Neural progenitor cell (in vitro differentiated cells): ENCODE measurements at places on chromosomes 4 and X.

- no peak overlapping the region for H3K27ac ChIP-seq
- no peaks in the 10 kb centered on the region for H3K27me3 ChIP-seq
- H3K4me1 ChIP-seq = no peaks in the 10 kb centered on the region
- DNase-seq = no peak
Observed at GRCh38 chr4:155875878-155876277, 9.8 kb upstream of the ASIC5 start.

DNA sequence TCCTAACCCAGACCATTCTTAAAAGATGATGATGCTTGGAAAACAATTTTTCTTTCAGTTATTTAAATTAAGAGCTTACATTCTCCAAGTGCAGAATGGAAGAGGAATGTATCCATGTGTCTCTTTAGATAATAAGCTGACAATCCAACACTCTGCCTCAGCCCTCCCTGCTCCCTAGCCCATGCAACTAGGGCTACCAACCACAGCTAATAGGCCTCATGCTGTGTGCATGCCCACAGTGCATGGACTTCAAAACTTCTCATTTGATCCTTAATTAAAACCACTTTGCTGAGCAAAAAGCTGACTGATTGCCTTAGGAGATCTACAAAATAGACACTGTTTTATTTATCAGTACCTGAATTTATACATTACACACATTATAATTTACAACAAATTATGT is 473.9 kb downstream of the GALNTL6 start:
- H3K4me1 ChIP-seq = peaks cover 10% of the 10 kb centered on the region
- H3K27ac ChIP-seq = no peak overlapping the region
- DNase-seq = peak; percentile 63
- no peaks in the 10 kb centered on the region for H3K36me3 ChIP-seq

DNA sequence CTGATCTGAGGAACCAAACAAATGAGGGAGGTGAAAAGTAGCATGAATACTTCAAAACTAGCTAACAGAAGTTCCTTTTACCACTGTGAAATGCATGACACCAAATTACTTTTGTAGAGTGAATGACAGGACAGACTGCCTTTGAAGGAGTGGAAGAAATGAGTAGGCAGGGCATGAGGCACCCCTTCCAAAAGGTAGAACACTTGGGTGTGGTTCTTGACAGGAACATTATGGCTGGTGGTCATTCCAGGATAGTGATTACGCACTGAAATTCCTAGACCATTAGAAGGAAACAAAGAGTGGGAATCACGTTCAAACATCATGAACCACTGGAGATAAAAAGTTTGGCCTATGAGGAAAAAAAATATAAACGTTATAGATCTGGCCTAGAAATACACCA is 4.9 kb downstream of the HUWE1 start:
- no peak for DNase-seq
- H3K4me1 ChIP-seq = no peaks in the 10 kb centered on the region
- no peaks in the 10 kb centered on the region for H3K27me3 ChIP-seq
- peak overlapping the region; percentile 57 for H3K4me3 ChIP-seq

DNA sequence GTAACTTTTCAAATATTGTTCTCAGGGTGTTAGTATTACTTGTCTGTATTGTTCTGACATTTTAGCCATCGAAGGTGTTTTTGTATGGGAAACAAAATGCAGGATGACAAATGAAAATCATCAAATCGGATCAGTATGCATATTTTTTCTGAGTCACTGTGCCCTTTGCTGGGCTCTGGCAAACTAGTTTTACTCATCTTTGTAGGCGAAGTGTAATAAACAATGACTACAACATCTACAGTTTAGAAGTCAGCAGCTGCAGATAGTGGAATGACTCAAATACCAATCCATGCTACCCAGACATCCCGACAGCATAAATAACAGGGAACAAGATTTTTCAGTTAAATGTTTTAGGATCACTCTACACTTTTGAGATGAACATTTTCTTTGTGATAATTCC is 557.3 kb upstream of the TENM3 start:
- H3K36me3 ChIP-seq = no peaks in the 10 kb centered on the region
- H3K27me3 ChIP-seq = no peaks in the 10 kb centered on the region
- no peak overlapping the region for H3K27ac ChIP-seq
- no peak for DNase-seq
- H3K4me1 ChIP-seq = peaks cover 9% of the 10 kb centered on the region

DNA sequence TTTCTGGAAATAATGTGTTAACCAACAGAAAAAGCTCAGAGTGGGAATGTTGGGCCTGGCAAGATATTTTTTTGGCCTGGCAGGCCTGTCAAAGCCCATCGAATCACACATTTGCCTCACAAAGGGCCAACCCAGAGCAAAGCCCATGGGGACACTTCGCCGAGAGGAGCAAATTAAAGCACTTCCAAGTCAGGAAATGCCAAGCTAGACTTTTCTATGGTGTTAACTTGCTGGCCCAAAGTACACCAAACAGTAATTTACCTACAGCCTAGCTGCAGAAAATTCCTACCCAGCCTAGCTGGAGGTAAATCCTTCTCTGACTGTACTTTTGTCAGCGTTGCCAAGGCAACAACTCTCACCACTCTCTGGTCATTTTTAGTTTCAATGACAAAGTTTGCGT is 288.6 kb upstream of the LDB2 start:
- H3K36me3 ChIP-seq = no peaks in the 10 kb centered on the region
- H3K4me1 ChIP-seq = peaks cover 23% of the 10 kb centered on the region
- no peak overlapping the region for H3K27ac ChIP-seq
- no peaks in the 10 kb centered on the region for H3K27me3 ChIP-seq
- no peak overlapping the region for H3K4me3 ChIP-seq

- no peak overlapping the region for H3K4me3 ChIP-seq
- DNase-seq = no peak
- no peaks in the 10 kb centered on the region for H3K36me3 ChIP-seq
- peaks cover 5% of the 10 kb centered on the region for H3K4me1 ChIP-seq
- H3K27ac ChIP-seq = no peak overlapping the region
- H3K27me3 ChIP-seq = peaks cover 16% of the 10 kb centered on the region
Observed at GRCh38 chr4:114593526-114593925, 5.1 kb upstream of the UGT8 start.

DNA sequence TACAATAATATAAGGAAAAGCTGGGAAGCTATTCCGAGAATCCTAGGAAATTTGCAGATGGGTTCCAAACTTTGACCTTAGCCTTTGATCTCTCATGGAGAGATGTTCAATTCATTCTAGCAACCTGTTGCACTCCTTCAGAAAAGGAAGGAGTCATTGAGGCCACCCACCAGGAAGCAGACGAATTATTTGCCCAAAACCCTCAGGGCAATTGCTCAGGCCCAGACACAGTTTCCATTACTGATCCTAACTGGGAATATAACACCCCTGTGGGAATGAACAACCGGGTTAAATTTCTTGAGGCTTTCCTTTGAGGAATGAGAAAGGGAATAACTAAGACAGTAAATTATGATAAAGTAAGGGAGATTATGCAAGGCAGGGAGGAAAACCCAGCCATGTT is 13.5 kb upstream of the ZNF280C start:
- H3K36me3 ChIP-seq = no peaks in the 10 kb centered on the region
- DNase-seq = no peak
- no peaks in the 10 kb centered on the region for H3K27me3 ChIP-seq
- no peak overlapping the region for H3K27ac ChIP-seq

DNA sequence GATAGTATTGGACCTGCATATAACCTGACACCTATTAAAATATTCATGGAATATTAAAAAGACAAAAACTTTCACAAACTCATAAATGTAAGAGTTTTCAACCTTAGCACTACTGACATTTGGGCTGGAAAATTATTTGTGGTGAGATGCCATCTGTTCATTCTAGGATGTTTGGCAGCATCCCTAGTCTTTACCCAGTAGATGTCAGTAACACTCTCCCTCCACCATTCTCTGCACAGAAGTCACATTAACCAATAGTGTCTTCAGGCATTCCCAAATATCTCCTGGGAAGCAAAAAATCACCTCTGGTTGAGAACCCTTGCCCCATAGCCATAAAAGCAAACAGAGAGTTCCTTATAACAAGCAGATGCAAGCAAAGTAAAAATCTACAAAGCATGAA is 41.4 kb upstream of the NDST4 start:
- peak; percentile 41 for DNase-seq
- no peaks in the 10 kb centered on the region for H3K27me3 ChIP-seq
- H3K4me1 ChIP-seq = no peaks in the 10 kb centered on the region

GRCh38 chrX:479273-479981 is 92.7 kb upstream of the PPP2R3B start:
- peaks cover 5% of the 10 kb centered on the region for H3K27me3 ChIP-seq
- no peaks in the 10 kb centered on the region for H3K4me1 ChIP-seq
- no peak overlapping the region for H3K27ac ChIP-seq
- H3K36me3 ChIP-seq = no peaks in the 10 kb centered on the region
- DNase-seq = no peak

DNA sequence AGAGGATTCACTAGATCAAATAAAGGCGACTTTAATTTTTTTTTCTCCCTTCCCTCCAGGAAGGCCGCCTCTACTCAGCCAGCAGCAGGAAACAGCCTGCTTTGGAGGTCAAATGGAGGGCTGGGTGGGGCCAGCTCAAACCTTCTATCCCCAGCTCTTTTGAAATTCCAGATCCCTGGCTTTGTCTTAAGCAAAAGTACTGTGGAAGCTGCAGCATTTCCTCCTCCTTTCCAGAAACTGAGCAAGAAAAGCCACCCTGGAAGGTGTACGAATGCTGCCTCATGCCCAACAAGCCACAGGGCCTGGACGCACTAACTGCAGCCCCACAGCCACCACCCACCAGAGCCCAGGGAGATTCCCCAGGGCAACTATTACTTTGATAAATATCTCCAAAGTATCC is 55.1 kb upstream of the ZCCHC13 start:
- peaks cover 10% of the 10 kb centered on the region for H3K4me1 ChIP-seq
- H3K4me3 ChIP-seq = no peak overlapping the region
- peak; percentile 9 for DNase-seq
- H3K36me3 ChIP-seq = peaks cover 15% of the 10 kb centered on the region

DNA sequence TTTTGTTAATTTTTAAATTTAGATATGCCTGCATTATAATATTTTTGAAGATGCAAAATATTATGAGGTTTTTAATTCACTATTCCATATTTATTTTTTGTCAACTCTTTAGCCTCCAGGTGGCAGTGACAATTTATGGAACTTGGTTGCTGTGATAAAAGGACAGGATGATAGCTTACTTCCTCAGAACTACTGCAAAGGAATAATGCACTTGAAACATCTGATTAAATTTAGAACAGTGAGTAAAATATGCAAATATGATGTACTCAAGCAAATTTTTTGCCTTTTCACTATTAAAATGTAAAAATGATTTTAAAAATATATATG is 45.1 kb downstream of the SPATA4 start:
- H3K27ac ChIP-seq = no peak overlapping the region
- H3K36me3 ChIP-seq = no peaks in the 10 kb centered on the region

- H3K4me3 ChIP-seq = no peak overlapping the region
- H3K27me3 ChIP-seq = no peaks in the 10 kb centered on the region
- no peak overlapping the region for H3K27ac ChIP-seq
Observed at GRCh38 chr4:149347139-149347538, 468.5 kb downstream of the IQCM start.

GRCh38 chrX:17617806-17618205 is 119.5 kb upstream of the SCML1 start:
- no peak overlapping the region for H3K4me3 ChIP-seq
- H3K4me1 ChIP-seq = peaks cover 7% of the 10 kb centered on the region
- no peaks in the 10 kb centered on the region for H3K36me3 ChIP-seq
- H3K27me3 ChIP-seq = no peaks in the 10 kb centered on the region

DNA sequence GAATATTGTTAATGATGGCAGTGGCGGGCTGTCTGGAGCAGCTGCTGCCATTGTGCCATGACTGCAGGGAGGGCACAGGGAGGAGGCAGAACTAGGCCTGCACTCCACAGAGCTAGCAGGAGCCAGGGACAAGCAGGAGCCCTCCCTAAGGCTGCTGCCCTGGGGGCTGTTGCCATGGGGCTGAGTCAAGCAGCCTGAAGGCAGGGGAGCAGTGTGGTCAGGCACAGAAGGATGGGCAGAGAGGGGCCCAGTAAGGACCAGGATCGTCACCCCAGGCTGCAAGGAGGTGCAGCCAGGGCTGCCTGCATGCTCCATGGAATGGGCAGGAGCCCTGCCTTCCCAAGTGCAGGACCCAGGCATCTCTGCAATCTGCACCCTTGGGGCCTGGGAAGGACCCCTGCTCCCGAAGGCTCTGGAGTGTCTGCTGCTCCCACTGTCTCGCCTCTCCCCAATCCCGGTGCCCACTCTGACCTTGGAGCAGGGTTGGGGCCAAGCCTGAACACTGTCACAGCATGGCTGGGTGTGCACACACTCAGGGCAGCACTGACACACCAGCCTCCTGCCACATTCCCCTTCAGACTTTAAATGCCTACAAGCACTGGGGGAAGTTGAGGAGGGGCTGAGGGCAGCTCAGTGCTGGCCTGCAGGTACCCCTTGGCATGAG is 98.3 kb upstream of the GALNTL6 start:
- H3K4me3 ChIP-seq = no peak overlapping the region
- peaks cover 5% of the 10 kb centered on the region for H3K4me1 ChIP-seq
- H3K27ac ChIP-seq = no peak overlapping the region
- H3K27me3 ChIP-seq = no peaks in the 10 kb centered on the region
- H3K36me3 ChIP-seq = no peaks in the 10 kb centered on the region
- DNase-seq = no peak

GRCh38 chr4:132195176-132195575 is 953.9 kb upstream of the PCDH10 start:
- no peak for DNase-seq
- no peaks in the 10 kb centered on the region for H3K36me3 ChIP-seq
- no peaks in the 10 kb centered on the region for H3K27me3 ChIP-seq
- H3K27ac ChIP-seq = no peak overlapping the region

GRCh38 chr4:42653626-42654560 is 3.0 kb downstream of the ATP8A1 start:
- H3K4me3 ChIP-seq = no peak overlapping the region
- no peaks in the 10 kb centered on the region for H3K36me3 ChIP-seq
- no peak overlapping the region for H3K27ac ChIP-seq
- H3K27me3 ChIP-seq = peaks cover 12% of the 10 kb centered on the region
- DNase-seq = no peak

- no peak overlapping the region for H3K27ac ChIP-seq
- no peaks in the 10 kb centered on the region for H3K27me3 ChIP-seq
- no peaks in the 10 kb centered on the region for H3K36me3 ChIP-seq
- no peak overlapping the region for H3K4me3 ChIP-seq
- no peak for DNase-seq
- H3K4me1 ChIP-seq = no peaks in the 10 kb centered on the region
Observed at GRCh38 chrX:9948406-9948805, 18.8 kb upstream of the CLDN34 start.

DNA sequence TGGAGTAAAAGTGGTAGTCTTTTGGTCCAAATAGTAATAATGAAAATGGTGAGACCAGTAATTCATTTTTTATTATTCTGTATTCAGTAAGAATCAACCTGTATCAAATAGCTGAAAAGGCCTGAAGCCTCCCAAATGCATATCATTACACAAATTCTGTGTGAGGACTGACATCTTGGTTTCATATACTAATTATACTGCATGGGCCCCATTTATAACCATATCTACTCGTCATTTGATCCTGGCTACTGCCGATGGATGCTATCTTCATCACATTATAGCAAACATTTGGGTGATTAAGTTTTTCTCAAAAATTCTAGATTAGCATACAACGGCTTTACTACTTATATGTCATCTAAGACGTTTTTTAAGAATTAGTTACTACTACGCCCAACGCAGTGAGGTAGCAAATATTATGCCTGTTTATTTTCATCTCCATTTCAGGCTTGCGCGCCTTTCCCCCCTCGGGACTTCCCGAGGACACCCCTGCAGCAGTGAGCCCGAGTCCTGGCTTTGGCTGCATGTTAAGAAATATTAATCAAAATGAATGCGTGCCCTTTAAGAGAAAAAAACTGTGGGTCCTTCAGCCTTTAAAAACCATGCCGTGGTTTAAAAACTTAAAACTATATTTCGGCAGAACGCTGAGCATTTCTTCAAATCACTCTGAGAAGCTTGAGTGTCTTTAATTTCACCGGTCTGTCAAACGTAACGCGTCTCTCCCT is 814 bp upstream of the MMAA start:
- no peaks in the 10 kb centered on the region for H3K36me3 ChIP-seq
- no peak overlapping the region for H3K27ac ChIP-seq
- no peaks in the 10 kb centered on the region for H3K27me3 ChIP-seq
- peaks cover 8% of the 10 kb centered on the region for H3K4me1 ChIP-seq
